NCI-H1436 treated with DMSO at 0.1 percent for 48 hours (cell line): ENCODE measurements at places on chromosomes 1 and 21.
A peak's percentile ranks its signal among the peaks of the same experiment; 100 is the strongest.

DNA sequence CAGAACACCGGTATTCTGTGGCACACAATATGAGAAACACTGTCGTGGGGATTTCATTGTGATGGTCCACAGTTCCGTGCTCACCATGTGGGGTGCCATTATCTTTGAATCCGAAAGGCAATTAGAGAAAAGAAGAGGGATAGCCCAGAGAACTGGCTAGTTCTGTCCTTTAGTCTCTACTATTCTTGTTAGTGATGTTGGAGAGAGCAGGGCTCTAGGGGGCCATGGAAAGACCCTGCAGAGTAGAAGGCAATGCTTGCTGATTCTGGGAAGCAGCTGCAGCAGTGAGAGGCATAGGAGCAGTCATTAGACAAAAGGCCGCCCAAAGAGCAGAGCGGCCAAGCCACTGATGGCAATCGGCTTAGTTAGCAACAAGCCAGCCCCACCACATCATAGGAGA, 146.3 kb downstream of the TSEN15 start:
- DNase-seq: no peak

- no peak for DNase-seq
These were observed 495 bp downstream of the PI4KB start for GRCh38 chr1:151326619-151327222.

DNA sequence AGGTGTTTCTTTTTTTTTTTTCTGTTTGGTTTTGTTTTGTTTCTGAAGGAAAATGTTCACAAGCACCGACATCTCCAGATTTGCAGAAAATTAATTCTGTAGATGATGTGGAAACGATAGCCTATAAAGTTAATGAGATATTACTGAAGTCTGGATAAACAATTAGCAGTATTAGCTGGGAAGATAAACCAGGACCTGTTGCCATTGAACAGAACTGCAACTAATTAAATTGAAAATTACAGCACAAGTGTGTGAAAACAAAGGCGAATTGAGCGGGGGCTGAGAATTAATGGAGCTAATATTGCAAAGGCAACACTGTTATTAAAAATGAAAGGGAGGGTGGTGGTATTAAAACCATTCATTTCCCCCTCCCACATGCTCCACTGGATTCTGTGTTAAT, 107.5 kb upstream of the AJAP1 start:
- no peak for DNase-seq

DNA sequence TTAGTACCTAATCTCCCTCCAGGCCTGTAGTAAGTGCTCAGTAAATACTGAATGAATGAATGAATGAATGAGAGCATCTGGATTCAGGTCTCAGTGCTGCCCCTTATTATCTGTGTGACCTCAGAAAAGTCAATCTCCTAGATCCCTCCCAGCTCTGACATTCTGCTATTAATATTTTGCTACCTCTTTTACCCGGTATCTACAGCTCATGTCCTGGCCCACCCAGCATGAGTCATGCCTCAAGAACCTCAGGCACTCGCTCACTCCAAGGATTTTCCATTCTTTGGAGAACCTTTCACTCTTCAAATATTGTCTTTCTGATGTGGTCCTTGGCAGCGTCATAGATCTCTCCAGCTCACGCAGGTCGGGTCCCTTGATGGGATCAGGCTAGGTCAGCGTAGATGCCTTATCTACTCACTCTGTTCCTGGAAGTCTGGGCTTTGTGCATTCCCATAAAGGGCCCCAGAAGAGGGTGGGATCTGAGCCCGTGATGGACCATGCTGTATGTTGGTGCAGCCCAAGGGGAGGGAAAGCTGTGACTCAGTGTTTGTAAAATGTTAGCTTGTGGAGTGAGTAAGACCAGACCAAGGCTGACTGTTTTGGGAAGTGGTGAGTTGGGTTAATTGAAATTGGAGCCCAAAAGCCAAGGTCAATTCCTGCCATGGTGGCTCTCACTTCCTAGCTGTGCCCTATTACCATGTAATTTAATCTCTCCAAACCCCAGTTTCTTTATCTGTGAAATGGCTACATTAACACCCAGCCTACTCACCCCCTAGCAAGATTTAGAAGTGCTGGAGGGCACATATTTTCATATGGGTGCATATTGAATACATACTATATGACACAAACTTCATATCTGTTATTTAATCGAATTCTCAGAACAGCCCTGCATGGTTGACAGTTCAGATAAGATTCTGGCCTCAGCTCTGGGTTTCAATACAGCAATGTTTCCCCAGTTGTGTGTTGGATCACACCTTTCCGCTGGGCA, 214.1 kb upstream of the USP24 start:
- DNase-seq: no peak

DNA sequence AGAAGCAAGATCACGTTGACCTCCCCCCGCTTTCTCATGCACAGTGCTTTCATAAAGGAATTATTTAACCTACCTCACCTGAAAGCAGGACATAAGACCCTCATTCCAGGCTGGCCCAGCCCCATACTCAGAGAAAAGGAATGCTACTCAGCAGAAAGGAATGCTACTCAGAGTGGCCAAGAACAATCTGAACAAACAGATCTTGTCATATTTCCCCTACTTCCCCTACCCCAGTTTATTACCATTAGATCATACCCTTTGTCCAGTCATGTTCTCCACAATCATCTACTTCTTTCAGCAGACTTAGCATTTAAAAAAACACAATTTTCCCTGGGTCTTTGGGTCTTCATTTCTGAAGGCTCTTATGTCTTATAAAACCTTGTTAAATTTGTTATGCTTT, 89.8 kb downstream of the SLC16A1 start:
- DNase-seq: no peak

- no peak for DNase-seq
These were observed 637.2 kb downstream of the SMYD3 start for GRCh38 chr1:245869847-245870246.

GRCh38 chr1:219179293-219179692, 5.6 kb downstream of the LYPLAL1 start:
- DNase-seq: no peak

GRCh38 chr1:78370356-78370755, 120.4 kb upstream of the PTGFR start:
- DNase-seq: no peak

DNA sequence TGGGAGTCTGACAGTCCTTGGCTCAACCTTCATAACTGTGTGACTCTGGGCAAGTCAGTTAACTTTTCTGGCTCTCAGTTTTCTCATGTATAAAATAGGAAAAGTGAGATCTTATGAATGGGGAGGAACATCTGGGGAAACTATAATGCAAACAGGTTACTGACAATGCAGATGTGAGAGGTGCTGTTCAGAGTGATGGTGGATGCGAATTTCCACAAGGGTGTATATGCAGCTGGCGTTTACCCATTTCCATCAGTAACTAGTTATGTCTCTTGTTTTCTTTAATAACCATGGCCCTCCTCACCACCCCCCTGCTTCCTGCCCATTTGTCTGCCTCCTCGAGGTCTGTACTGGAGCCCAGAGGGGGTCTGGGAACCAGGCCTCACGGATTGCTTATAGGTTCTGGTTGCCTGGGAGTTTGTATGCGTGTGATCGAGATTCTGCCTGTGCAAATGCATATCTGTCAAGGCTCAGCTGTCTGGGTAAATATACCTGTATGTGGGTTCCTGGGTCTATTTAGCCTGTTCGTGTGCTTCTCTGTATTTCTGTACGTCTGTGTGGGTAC, 44.4 kb downstream of the AHDC1 start:
- DNase-seq: no peak

- no peak for DNase-seq
These were observed 687.7 kb downstream of the PTPRU start for GRCh38 chr1:29924017-29924431.

DNA sequence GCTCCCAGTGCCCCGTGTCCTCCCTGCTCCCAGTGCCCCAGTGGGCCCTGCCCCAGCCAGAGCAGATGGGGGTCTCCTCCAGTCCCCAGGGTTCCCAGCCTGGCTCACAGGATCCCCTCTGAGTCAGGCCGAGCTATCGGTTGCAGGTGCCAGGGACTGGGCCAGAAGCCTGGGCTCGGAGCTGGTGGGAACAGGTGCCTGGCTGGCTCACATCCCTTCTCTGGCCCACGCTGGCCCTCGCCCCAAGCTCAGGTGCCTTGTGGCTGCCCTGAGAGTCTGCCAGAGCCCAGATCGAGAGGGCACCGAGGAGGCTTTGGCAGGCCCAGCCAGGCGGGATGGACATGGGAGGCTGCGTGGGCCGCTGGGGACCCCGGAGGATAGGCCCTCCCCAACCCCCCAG, 18.9 kb downstream of the PLCH2 start:
- DNase-seq: no peak

- no peak for DNase-seq
These were observed 536.8 kb downstream of the MATN1 start for GRCh38 chr1:30186586-30186985.

GRCh38 chr1:181604482-181605249, 121.3 kb downstream of the CACNA1E start:
- peak; percentile 19 for DNase-seq

DNA sequence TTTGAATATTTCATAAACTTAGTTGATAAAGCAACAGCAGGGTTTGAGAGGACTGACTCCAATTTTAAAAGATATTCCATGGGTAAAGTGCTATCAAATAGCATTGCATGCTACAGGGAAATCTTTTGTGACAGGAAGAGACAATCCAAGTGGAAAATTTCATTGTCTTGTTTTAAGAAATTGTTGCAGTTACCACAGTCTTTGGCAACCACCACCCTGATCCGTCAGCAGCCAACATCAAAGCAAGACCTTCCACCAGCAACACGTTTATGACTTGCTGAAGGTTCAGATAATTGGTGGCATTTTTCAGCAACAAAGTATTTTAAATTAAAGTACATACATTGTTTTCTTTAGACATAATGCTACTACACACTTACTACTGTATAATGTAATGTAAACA, 47.8 kb downstream of the ADGRL4 start:
- DNase-seq: no peak

GRCh38 chr1:70528590-70529333, 117.7 kb downstream of the CTH start:
- DNase-seq: no peak

GRCh38 chr1:7145947-7146346, 360.7 kb downstream of the CAMTA1 start:
- DNase-seq: no peak

DNA sequence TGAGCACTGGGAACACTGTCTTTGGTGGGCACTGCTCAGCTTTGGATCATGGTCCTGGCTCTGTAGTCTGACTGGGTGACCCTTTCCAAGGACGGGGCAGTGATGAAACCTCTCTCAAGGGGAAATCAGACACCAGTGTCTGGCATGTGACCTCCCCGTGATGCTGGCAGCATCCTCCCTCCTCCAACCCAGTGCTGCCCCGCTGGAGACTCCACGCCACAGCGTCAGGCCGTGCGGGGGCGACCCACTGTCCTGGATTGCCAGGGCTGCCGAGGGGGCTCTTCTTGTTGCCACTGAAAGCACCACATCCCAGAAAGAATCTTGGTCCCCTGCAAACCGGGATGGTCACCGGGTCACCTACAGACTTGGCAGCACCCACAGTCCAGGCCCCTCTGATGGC, 146.4 kb upstream of the ARHGEF16 start:
- no peak for DNase-seq

DNA sequence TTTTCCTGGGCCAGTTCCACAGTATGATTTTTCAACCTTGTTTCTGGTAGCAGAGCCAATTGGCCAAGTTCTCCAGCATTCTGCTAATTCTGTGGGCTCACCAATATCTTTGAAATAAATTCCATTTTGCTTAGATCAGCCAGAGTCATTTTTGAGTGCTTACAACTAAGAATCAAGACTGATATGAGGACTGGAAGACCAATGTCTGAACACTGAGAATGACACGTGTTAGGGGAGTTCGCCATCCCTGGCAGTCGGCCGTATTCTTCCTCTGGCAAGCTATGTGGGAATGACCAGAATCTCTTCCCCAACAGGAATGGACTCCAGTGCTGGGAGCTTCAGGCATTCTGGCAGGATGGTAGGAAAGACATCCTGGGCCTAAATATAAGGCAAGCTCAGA, 4.9 kb upstream of the TENT5C start:
- DNase-seq: no peak

DNA sequence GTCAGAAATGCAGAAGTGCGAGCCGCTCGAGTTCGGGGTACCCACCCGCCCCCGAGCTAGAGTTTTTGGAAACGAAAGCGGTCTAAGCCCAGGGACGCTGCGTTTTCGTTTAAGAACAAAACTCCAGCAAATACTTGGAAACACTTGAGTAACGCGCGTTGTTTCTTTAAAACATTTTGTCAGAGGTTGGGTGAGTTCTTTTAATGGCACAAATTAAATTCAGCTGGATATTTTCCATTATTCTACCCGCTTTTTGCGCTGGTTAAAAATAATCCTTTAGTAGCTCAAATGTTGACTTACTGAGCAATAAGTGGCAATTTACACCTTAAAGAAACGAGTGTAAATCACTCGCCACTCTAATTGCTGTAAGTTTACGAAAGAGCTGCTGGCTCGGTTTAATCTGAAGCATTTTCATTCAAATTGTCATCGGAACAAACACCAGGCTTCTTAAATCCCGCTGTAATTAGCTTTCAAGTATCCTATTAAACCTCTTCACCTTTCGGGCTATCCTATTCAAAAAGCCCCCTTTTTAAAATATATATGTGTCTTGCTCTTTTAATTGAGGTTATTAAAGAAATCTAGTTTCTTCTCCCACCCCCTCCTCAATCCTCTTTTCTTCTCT, 1.5 kb downstream of the LHX8 start:
- peak; percentile 54 for DNase-seq

DNA sequence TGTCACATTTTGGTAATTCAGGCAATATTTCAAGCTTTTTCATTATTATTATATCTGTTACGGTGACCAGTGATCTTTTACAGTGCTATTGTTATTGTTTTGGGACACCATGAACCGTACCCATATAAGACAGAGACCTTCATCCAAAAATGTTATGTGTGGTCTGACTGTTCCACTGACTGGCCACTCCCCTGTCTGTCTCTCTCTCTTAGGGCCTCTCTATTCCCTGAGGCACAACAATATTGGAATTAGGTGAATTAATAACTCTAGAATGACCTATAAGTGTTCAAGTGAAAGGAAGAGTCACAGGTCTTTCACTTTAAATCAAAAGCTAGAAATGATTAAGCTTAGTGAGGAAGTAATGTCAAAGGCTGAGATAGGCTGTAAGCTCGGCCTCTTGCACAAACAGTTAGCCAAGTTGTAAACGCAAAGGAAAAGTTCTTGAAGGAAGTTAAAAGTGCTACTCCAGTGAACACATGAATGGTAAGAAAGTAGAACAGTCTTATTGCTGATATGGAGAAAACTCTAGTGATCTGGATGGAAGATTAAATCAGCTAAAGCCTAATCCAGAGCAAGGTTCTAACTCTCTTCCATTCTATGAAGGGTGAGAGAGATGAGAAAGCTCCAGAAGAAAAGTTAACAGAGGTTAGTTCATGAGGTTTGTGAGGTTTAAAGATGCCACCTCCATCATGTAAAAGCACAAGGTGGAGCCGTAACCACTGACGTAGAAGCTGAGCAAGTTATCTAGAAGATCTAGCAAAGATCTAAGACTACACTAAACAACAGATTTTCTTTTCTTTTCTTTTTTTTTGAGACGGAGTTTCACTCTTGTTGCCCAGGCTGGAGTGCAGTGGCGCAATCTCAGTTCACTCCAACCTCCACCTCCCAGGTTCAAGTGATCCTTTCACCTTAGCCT, 19.7 kb upstream of the DIPK1A start:
- no peak for DNase-seq
